ENCODE measurements at places on chromosomes 1 and 21. TPM values are rescaled to one million over a fixed set of nuclear protein-coding genes. Genes with fewer than 3 reads are reported as not detected.
A peak's percentile ranks its signal among the peaks of the same experiment; 100 is the strongest.

DNA sequence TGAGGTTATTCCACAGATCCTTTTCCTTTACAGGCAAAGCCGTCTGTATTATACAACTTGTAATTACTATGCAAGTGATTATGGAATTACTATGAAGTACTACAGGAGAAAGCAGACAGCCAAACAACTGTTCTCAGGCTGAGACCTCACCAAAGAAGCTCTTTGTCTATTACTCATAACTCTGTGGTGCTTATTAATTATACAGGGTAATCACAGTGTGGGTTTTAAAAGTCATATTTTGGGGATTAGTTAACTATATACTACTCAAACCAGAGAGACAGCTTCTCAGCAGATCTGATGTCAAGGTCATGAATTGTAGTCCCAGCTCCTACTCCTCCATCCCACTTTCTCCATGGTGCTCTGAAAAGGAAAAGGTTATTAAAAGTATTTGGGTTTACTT is 49.6 kb downstream of the CTTNBP2NL start:
- H3K36me3 ChIP-seq, result no peaks in the 10 kb centered on the region
- no peak overlapping the region for H3K4me3 ChIP-seq
- H3K27me3 ChIP-seq, result no peaks in the 10 kb centered on the region
- no peak overlapping the region for H3K27ac ChIP-seq
- H3K4me1 ChIP-seq, result peaks cover 20% of the 10 kb centered on the region

Gene DHRS3
- total RNA-seq, result 47.1 TPM

Gene HLCS
- total RNA-seq, result 13.6 TPM

Gene GJA4
- total RNA-seq, result 9.2 TPM

- no peaks in the 10 kb centered on the region for H3K27me3 ChIP-seq
- no peaks in the 10 kb centered on the region for H3K4me1 ChIP-seq
- H3K4me3 ChIP-seq, result no peak overlapping the region
- H3K27ac ChIP-seq, result no peak overlapping the region
- DNase-seq, result no peak
- no peaks in the 10 kb centered on the region for H3K36me3 ChIP-seq
These were observed 24.2 kb downstream of the TBX19 start for GRCh38 chr1:168304865-168305264.

Gene SIM2
- total RNA-seq, result not detected

Gene GJC2
- total RNA-seq, result 4.4 TPM

Gene ETV3L
- total RNA-seq, result not detected

- no peak overlapping the region for H3K4me3 ChIP-seq
- DNase-seq, result no peak
- H3K27ac ChIP-seq, result peak overlapping the region; percentile 13
- H3K4me1 ChIP-seq, result no peaks in the 10 kb centered on the region
- no peaks in the 10 kb centered on the region for H3K36me3 ChIP-seq
These were observed 46.5 kb upstream of the CNN3 start for GRCh38 chr1:94973309-94973922.

DNA sequence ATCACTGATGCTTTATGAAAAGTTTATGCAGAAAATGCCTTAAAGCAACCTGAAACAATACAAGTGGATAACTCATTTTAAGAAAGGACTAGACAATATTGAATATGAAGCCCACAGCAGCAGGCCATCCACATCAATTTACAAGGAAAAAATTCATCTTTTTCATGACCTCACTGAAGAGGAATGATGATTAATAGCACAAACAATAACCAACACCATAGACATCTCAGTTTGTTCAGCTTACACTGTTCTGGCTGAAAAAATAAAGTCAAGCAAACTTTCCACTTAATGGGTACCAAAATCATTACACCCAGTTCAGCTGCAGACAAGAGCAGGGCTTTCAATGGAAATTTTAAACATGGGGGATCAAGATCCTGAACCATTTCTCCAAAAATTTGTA is 380.6 kb upstream of the NEGR1 start:
- no peak overlapping the region for H3K27ac ChIP-seq
- no peaks in the 10 kb centered on the region for H3K36me3 ChIP-seq
- H3K4me3 ChIP-seq, result no peak overlapping the region
- DNase-seq, result no peak
- H3K4me1 ChIP-seq, result no peaks in the 10 kb centered on the region

- no peaks in the 10 kb centered on the region for H3K27me3 ChIP-seq
- no peak for DNase-seq
- H3K36me3 ChIP-seq, result no peaks in the 10 kb centered on the region
- no peak overlapping the region for H3K4me3 ChIP-seq
- H3K4me1 ChIP-seq, result no peaks in the 10 kb centered on the region
- H3K27ac ChIP-seq, result no peak overlapping the region
These were observed 56.9 kb upstream of the IVNS1ABP start for GRCh38 chr1:185373813-185374529.

Gene MRPL39
- total RNA-seq, result 18.9 TPM

Gene TNFAIP8L2
- 8.9 TPM for total RNA-seq
